Brain pericyte (primary cell): ENCODE measurements at places on chromosomes 4 and X.

GRCh38 chr4:174236359-174236758 is 47.1 kb downstream of the FBXO8 start:
- no peak for DNase-seq

- DNase-seq: no peak
Observed at GRCh38 chr4:120869613-120870278, 52.8 kb downstream of the PRDM5 start.

GRCh38 chr4:3420956-3421355 is 20.8 kb upstream of the HGFAC start:
- no peak for DNase-seq

DNA sequence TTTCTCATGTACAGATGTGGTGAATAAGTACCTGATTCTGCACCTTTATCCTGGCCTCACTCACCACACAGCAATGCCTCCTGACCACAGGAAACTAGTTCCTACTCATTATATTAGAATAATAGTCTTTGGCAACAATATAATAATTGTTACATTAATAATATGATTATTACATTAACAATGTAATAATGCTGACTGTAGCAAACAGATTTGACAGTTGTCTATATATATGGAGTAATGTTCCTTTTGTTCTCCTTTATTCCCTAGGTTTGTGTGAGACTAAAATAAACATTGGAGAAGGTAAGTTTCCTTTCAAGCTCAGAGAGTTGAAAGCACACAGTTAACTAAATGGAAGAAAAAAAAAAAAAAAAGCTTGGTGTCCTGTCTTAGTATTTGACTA is 40.6 kb upstream of the NAA11 start:
- no peak for DNase-seq
